LHCN-M2 (cell line): ENCODE measurements at places on chromosomes 5 and 9. TPM values are rescaled to one million over a fixed set of nuclear protein-coding genes. Genes with fewer than 3 reads are reported as not detected.
A peak's percentile ranks its signal among the peaks of the same experiment; 100 is the strongest.

COL15A1 gene
- total RNA-seq, result 3.4 and 5.3 TPM in 2 replicates

KCNV2 gene
- total RNA-seq, result not detected in 2 replicates

FASTKD3 gene
- total RNA-seq, result 12.5 and 14.6 TPM in 2 replicates

PTPN3 gene
- 0.29 and 0.38 TPM in 2 replicates for total RNA-seq

NAA35 gene
- total RNA-seq, result 18.4 and 19.1 TPM in 2 replicates

TCF7 gene
- 0.19 and 0.40 TPM in 2 replicates for total RNA-seq

SYNPO gene
- total RNA-seq, result 1.5 and 1.9 TPM in 2 replicates

BASP1 gene
- total RNA-seq, result 155 and 164 TPM in 2 replicates

C9orf153 gene
- total RNA-seq, result not detected in 2 replicates

IGIP gene
- total RNA-seq, result 3.1 and 3.4 TPM in 2 replicates

GRCh38 chr5:10145923-10146401 lies 103.7 kb downstream of the ATPSCKMT start:
- DNase-seq, result peak; percentile 43

- DNase-seq, result no peak
These were observed 82.5 kb upstream of the SLC1A3 start for GRCh38 chr5:36523926-36524325.

DNA sequence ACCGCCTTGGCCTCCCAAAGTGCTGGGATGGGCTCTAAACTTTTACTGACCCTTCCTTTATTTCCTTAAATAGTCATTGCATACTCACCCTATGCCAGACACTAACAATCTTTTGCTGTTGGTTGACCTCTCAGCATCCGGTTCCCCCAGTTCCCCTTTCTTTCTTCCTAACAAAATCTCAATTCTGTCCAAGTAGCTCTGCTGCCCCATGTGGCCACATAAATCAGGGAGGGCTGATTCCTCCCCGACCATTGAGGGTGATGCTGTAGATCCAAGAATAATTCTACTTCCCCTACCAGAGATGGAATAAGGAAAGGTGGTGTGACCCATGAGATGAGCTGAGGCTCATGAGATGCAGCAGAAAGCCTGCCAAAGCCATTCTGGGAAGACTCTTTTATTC lies 315.3 kb upstream of the MSX2 start:
- no peak for DNase-seq

GRCh38 chr5:1151316-1151715 lies 39.5 kb upstream of the SLC12A7 start:
- DNase-seq, result no peak

GRCh38 chr9:75545287-75545686 lies 345.2 kb upstream of the PCSK5 start:
- DNase-seq, result no peak

- peak; percentile 21 for DNase-seq
These were observed 61.7 kb upstream of the SUB1 start for GRCh38 chr5:32523625-32524024.

- DNase-seq, result no peak
These were observed 1.4 kb downstream of the PCDHA13 start for GRCh38 chr5:140883373-140883772.

DNA sequence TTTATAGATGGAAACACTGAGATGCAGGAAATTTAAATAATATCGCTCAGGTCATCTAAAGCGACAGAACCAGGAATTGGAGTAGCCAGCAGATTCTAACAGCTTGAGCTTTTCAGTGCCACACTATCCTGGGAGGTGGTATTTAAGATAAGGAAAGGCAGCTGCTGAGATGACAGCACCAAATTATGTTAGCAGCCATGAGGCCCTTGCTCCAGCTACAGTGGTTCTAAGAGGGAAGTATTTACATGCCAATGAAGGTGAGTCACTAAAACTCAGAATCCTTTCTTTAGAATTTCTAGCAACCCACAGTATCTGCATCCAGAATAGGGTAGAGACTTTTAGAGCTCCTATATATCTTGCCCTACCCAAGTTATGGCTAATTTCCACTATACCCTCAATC lies 127.0 kb upstream of the VLDLR start:
- peak; percentile 63 for DNase-seq

GRCh38 chr5:135383803-135384495 lies 15.1 kb downstream of the MACROH2A1 start:
- DNase-seq, result no peak

DNA sequence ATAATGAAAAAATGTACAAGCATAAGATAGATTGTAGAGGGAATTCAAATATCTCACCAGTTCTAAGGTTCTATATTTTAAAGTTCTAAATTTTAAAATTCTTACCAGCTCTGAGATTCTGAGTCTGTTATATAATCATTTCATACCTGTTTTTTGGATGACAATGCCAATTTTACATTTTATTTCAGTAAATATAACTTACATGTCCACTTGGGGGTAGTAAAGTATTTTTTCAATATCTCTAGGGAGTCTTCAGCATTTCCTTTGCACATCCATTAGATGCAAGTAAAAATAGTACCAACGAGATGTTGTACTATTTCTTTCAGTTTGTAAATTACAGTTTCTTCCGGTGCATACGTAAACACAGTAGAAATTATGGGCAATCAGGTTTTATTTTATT lies 25.7 kb downstream of the NMUR2 start:
- no peak for DNase-seq

- DNase-seq, result peak; percentile 41
These were observed 2.6 kb upstream of the PSIP1 start for GRCh38 chr9:15513335-15513734.

- peak; percentile 69 for DNase-seq
These were observed 65.9 kb downstream of the DAP start for GRCh38 chr5:10695055-10695649.

DNA sequence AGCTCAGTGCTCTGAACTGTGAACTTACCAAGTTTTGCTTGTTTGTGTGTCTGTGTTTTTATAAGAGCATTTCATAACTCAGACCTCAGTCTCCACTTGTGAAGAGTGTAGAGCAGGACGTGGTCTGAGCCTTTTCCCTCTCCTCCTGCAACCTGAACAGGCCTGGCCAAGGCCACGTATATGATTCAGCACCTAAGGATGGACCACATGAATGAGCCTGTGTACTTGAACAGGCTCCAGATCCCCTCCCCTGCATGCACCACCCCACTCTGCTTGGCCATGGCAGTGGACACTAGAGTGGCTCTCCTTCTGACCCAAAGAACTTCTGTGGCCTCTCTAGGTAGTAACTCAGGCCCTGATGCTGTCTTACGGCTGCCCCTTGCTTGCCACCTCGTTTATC lies 125.9 kb upstream of the FSTL4 start:
- no peak for DNase-seq

DNA sequence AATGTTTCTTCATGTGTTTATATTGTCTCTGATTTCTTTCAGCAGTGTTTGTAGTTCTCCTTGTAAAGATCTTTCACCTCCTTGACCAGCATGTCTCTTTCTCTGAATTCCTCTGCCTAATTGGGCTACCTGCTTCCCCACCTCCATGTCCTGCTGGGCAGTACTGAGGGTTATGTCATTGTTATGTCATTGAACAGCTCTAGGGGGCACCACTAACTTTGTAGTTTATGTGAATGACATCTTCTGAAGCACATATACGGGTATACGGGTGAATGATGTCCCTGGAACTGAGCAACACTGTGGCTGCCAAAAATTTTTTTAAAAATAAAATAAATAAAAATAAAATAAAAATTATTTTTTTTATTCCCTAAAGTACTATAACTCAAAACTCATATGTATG lies 16.9 kb upstream of the SNCAIP start:
- DNase-seq, result no peak

GRCh38 chr5:88886746-88887341 lies 3.9 kb upstream of the MEF2C start:
- DNase-seq, result no peak

GRCh38 chr5:1823381-1824034 lies 22.3 kb downstream of the NDUFS6 start:
- no peak for DNase-seq

GRCh38 chr9:89632192-89632733 lies 27.5 kb downstream of the GADD45G start:
- DNase-seq, result no peak

DNA sequence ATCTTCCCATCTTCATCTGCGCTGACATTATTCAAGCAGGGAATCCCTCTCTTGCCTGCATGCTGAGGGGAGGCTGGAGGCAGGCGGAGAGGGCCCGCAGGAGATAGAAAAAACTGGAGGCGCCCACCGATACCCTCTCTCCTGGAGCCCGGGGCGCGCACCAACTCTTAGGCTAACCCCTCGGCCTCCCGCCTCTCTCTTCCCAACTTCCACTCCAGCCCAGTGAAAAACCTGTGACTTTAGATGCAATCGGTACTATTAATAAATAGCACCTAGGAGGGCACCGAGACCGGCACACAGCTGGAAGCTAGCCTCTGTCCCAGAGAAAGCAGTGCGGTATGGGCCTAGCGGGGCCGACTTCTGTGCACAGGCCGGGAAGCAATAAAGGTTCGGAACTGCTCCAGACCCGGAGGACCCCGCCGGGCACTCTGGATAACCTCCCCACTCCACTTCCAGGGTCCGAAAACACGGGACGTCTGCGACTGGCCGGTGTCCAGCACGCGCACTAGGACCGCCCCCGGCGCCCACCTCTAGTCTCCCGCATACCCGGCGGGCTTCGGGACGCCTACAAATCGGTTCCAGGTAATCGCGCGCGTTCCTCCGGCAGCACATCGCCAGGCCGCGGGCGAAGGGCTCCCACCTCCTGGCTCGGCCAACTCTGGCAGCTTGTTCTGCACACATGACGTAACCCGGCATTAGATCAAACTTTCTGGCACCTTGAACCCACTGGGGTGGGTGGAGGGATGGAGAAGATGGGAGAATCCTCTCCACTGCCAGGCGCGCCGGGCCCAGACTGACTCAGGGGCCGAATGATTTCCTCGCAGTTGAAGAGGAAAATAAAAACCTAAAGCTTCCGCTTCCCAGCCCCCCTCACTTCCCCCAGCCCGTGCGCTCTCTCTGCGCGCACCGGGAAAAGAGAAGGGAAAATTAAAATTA lies 1.4 kb downstream of the EFNA5 start:
- peak; percentile 36 for DNase-seq

GRCh38 chr5:31335456-31335855 lies 142.0 kb downstream of the CDH6 start:
- no peak for DNase-seq

- no peak for DNase-seq
These were observed 26.9 kb upstream of the EXOC3 start for GRCh38 chr5:415928-416635.

GRCh38 chr5:57768745-57769144 lies 286.1 kb upstream of the ACTBL2 start:
- DNase-seq, result no peak

GRCh38 chr9:37800631-37801286 lies at the start of gene DCAF10:
DCAF10 (plus strand) TSS chr9:37800797; CDS start chr9:37800867, 70 bp downstream.
- DNase-seq, result peak; percentile 80
